ENCODE measurements at places on chromosomes 2 and 18.

GRCh38 chr2:218125626-218126080 lies at the start of gene CXCR2:
Gene CXCR2 (plus strand): TSS chr2:218126028. CDS start chr2:218134802, 8,774 bp downstream.
- no peak for DNase-seq

DNA sequence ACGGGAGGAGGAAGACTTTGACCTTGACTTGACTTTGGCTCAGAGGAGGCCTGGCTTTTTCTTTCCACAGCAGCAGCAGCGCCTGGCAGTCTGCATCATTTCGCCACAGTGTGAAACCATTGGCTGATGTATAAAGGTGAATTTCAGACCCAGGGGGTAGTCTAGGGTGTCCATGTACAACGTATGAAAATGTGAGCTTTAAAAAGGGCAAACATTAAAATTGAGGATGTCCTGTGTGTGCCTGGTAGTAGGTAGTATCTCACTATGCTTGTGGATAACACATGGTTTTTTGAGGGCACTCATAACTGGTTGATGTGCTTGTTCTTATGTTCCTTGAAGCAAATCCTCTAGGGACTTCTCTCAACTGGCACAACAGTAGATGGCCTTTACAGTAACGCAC lies 86.1 kb downstream of the LPIN1 start:
- DNase-seq, result no peak

DNA sequence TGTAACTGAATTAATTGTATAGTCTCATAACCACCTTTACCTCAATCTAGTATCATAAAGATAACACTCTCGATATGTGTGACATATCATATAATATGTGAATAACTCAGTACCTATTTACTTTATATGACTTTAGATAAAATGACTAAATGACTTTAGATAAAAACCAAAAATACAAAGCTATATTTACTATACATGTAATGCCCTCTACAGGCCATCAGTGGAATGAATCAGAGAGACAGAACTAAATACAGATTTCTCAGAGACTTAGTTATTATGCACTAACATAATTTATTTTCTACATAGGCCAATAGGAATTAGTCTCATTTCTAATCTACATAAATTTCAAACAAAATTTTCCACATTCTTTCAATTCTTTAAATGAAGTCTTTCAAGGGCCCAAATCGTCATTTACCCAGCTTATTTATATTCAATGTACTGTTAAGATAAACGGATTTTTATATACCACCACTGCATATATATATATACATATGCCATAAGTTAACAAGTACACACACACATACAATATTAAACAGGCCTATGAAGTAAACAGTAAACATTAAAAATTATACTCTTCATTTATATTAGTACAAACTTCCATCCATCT lies 219.9 kb downstream of the EXOC6B start:
- no peak for DNase-seq

DNA sequence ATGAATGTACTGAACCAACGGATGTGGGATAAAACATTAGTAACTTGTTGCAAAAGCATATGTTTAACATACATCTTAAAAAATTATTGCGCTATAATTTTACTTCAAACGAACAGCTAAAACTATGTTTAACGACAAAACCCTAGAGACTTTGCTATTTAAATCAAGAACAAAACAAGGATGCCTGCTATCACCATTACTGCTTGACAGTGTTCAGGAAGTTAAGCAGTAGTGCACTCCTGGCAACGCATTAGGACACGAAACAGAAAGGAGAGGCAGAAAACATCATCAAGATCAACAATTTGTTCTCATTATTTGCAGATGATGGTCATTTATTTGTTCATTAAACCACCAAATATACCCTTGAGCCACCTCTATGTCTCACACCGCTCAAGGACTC lies 151.9 kb downstream of the GALNT1 start:
- DNase-seq, result no peak

DNA sequence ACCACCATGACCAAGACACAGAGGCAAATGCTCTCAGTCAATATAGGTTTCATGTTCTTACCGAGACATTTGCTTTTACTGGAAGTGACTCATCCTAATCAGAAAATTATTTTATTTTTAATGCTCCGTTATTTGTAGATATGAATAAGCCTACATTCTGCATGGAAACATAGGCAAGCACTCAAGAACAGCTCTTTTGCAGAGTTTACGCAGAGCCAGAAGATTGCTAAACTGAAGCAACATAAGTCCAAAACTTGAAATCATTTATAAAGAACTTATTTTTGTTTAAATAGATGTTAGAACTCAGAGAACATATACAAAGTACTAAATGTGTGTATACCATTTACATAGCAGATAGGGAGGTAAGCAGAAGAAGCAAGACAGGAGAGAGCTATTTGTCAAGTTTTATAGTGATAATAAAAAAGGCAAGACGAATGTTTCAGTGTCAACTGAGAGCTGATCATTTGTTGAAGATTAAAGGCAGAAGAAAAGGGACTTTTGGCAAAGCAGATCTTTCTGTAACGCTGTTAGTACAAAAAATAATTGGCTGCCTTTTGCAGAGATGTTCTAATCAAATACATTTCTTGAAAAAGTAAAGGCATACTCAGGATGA lies 12.4 kb upstream of the PPP1R1C start:
- no peak for DNase-seq

Measured in activated CD4-positive, alpha-beta T cell treated with anti-CD3 and anti-CD28 coated beads, Interleukin-2, amount 50 U/mL, for 4 hours (primary cell).